ENCODE measurements at places on chromosomes 6 and 20.

GRCh38 chr6:9161731-9162130, 726.4 kb upstream of the SLC35B3 start:
- DNase-seq, result no peak

GRCh38 chr6:1053586-1053985, 258.3 kb upstream of the FOXQ1 start:
- peak; percentile 65 for DNase-seq

DNA sequence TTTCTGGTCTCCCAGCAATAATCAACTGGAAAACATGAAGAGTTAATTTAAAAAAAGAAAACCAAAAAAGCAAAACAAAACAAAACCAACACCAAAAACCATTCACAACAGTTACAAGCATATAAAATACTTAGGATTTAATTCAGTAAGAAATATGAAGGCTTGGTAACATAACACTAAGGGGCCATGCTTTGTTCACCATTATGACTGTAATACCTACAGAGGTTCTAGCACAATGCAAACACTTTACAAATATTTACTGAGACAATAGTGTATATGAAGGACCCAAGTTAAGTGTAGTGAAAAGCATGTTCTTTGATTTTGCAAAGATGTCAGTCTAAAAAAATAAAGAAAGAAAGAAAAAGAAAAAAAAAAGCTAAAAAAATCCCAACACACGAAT, 109.8 kb upstream of the EMILIN3 start:
- DNase-seq, result no peak

DNA sequence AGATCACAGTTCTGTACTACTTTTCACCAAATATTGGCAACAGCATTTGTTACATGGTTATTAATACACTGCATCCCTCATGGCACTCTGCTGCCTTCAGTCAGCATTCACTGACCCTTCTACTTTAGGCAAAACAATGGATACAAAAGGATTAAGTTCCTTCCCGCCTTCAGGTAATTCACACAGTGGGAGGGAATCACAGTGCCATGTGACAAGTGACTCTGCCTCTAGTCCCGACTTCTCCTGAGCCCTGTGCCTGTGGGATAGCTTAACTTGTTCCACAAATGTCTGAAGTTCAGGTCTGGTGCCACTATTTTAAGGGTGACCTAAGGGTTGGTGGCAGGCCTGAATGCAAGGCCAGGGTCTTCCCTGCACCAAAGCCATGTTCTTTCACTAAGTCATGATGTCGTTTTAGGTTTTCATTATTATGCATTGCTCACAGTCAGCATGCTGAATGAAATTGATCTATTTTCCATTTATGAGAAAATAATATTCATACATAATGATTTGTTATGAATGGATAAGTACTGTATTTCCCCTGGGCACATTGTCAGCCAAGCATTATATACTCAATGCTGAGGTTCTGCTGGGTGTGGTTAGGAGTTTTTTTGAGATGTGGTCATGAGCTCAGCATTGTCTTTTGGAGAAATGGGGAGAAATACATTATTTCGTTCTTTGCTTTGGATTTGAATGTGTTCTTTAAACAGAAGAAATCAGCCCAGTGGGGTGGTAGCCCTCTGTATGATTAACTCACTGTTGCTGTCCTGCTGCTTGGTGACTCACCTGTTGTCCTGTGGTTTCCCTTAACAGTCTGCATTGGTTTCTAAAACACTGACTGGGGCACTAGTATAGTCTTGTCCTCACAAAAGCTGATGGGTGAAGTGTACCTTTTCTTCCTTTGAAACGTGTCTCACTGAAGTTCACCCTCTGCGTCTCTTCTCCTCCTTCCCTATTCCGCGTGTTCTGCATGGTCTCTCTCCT, 66.4 kb downstream of the AFDN start:
- DNase-seq, result no peak

DNA sequence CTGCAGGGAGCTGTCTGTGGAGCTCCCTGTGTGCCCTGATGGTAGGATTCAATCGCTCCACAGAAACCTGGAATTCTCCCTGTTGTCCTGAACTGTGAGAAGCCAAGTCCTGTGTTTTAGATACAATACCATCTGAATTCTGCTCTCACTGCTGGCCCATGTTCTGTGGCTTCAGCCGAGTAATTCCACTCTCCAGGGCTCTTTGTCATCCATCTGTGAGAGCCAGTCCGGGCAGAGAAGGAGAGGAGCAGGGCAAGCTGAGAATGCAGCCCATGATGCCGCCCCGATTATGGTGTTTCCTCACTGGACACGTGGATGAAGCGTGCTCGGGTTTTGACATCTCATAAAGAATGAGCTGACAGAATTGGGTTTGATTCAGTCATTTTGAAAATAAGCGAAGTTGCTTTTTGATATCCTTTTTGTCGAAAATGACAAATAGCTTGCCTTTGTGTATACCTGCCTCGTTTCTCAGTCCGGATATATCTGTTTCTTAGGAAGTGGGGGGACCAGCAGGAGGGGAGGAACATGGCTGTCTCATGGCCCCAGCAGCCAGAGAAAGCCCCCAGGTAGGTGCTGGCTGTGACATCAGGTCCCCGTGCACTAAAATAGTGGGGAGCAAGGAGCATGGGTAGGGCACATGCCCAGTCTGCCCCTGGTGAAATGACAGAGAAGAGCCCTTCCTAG, 8.2 kb upstream of the CD93 start:
- peak; percentile 36 for DNase-seq

- no peak for DNase-seq
Measured at GRCh38 chr6:73980096-73980495, 284.1 kb downstream of the CD109 start.

GRCh38 chr20:2305479-2305878, 9.7 kb downstream of the TGM3 start:
- DNase-seq, result no peak

GRCh38 chr6:90295854-90296340, 746 bp downstream of the BACH2 start:
- DNase-seq, result peak; percentile 79

DNA sequence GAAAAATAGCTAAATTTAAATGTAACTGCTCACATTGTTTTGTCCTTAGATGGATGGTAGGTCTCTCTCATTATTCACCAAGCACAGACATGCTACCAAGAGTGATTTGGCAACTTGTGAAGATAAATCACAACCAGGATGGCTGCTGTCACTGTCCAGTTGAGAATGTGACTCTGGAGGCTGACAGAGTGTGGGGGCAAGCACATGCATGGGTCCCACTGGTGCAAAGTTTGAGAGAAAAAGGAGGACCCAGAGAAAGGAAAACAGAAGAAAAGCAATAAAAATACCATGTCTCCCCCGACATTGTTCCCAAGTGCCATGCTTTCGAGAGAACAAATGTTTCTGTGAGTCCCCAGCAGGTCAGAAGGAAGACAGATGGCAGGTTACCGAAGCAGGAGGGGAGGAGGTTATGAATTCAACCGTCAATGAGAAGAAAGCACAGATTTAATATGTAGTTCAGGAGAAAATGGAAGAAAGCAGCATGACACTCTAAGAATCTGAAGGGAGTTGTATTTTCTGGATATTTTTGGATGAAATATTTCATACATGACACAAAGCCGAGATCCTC, 73.0 kb upstream of the TSHZ2 start:
- no peak for DNase-seq

DNA sequence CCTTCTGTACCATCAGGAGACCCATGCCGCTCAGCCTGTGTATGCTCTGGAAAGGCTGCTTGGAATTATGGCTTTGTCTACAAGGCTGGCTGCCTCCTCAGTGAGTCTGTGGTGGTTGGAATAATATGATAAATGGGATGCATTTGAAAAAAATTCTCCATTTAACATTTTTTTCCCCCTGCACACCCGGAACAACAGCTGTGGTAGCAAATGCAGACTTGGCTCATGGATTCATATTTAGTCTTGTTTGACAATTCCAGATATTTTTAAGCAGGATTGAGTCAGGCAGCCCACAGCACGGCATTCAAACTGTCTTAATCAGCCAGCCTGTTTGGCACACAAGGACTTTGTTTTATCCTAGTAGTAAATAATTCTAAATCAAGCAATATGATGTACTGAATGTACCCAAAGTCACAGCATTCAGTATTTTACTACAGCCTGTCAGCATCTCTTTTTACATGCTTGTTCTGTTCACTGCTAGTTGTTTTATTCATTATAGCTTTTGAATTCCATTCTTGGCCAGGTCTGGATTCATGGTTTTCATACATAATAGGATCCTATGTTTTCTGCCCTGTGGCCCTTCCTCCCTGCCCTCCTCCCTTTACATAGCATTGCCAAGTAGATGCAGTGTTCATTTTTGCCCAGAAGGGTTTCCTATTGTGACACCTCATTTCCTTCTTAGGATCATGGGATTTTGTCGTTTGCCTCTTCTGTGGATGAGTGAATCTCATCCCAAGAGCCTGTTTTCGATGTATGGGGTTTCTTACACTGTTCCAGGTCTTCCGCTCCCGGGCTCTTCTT, 68.1 kb downstream of the LRRC1 start:
- no peak for DNase-seq

GRCh38 chr6:122770835-122771601, 8.5 kb upstream of the FABP7 start:
- no peak for DNase-seq

DNA sequence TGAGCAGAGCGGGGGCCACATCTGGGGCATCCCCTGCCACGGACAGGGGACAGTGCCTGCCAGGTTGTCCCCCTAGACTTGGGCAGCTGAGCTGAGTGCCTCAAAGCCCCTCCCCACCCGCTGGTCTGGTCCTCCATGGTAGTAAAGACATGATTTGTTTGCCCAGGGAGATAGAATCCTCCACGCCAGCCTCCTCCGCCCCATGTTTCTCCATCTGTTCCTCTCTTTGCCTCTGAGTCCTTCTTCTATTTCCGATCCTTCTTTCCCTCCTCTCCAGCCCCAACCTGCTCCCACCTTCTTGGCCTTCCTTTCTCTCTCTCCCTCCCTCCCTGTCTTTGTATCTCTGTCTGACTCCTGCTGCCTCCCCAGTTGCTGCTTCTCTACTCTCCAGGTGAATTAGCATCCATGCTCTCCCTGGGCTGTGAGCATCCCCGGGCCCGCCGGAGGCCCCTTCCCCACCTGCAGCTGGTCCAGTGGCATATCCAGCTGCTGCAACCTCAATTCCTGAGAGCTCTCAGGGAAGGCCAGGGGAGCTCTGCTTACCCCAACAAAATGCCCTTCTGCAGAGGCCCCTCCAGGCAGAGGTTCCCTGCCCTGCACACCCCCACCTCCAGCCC, 45.8 kb downstream of the CPNE5 start:
- DNase-seq, result no peak

GRCh38 chr20:51828762-51829161, 26.4 kb upstream of the SALL4 start:
- no peak for DNase-seq

GRCh38 chr6:21144928-21145327, 448.6 kb upstream of the SOX4 start:
- no peak for DNase-seq

- DNase-seq, result no peak
Measured at GRCh38 chr6:5205035-5205507, 55.7 kb downstream of the LYRM4 start.

GRCh38 chr20:18678549-18679419, 90.9 kb downstream of the DTD1 start:
- no peak for DNase-seq

GRCh38 chr6:30882759-30883684, 1.3 kb upstream of the DDR1 start:
- no peak for DNase-seq

GRCh38 chr6:36245572-36246061, 24.2 kb upstream of the PNPLA1 start:
- DNase-seq, result no peak

GRCh38 chr20:62191781-62192559, 9.1 kb downstream of the MTG2 start:
- no peak for DNase-seq

- no peak for DNase-seq
Measured at GRCh38 chr20:44656448-44656847, 4.9 kb upstream of the ADA start.

DNA sequence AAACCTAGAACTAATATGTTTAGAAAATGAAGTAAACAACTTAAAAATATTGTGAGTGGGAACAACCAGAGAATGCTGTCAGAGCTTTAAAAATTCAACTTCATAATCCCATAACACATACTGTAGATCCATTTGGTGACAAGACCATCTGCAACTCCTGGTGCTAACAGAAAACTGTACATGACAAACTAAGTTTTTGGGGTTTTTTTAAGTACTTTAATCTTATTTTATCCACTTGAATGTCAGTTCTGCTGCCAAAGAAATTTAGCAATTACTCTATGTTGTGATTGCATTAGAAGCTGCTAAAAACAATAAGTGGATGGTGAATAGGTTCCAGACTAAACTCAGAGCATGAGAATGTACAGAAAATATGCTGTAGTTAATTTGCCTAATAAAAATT, 345.4 kb downstream of the COL12A1 start:
- DNase-seq, result no peak

- no peak for DNase-seq
Measured at GRCh38 chr6:166469426-166469961, 86.8 kb upstream of the MPC1 start.

- DNase-seq, result no peak
Measured at GRCh38 chr6:22827760-22828159, 258.4 kb downstream of the HDGFL1 start.
